HFFc6 (cell line): ENCODE measurements at places on chromosomes 13 and 19. TPM values are rescaled to one million over a fixed set of nuclear protein-coding genes. Genes with fewer than 3 reads are reported as not detected.
A peak's percentile ranks its signal among the peaks of the same experiment; 100 is the strongest.

- peak; percentile 16 for DNase-seq
Measured at GRCh38 chr13:43848001-43848649, 31.4 kb downstream of the CCDC122 start.

- peak; percentile 51 for DNase-seq
Measured at GRCh38 chr19:47391510-47392223, 27.7 kb downstream of the MEIS3 start.

- DNase-seq = no peak
Measured at GRCh38 chr13:51015973-51016372, 95.1 kb downstream of the C13orf42 start.

- DNase-seq = no peak
Measured at GRCh38 chr13:111403266-111403665, 82.8 kb downstream of the TEX29 start.

- DNase-seq = no peak
Measured at GRCh38 chr19:28569132-28570131, 643.5 kb downstream of the UQCRFS1 start.

DNA sequence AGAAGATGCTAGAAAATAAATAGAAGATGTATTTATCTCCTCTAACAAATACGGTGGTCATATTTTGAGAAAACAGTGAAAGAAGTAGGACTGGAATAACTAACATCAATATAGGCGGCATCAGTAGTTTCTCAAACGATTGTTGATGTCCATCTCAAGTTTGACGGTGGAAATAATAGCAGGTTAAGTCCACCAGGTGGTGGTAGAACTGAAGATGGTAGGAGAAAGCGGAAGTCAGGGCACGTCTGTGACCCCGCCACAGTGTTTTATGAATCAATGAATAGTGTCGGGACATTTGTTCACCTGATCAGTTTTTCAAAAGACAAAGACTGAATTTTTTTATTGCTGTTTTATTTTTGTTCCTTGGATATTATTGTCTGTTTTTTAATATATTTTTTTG lies 706.4 kb upstream of the SLC10A2 start:
- DNase-seq = no peak

DNA sequence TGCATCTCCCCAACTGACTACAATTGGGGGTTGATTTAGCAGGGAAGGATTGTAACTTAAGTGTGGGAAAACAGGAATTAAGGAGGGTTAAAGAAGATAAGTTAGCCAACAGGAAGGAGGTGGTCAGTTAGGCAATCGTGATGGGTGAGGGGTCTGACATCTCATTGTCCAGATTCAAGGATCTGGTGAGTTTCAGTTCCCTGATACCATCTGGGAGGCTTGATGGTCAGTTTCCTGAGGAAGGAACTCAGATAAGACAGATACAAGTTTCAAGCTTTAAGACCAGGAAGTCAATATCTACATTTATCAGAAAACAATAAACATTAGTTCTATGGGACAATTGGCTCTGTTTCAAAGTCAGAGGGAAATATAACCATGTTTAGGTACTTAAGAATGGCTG lies 601.8 kb downstream of the SLITRK6 start:
- no peak for DNase-seq

The ZNF497 gene
- total RNA-seq = 0.16 to 0.45 TPM (median 0.20 TPM) in 3 replicates

The CYP2A6 gene
- total RNA-seq = not detected in 3 replicates
